Left colon (tissue), 2 donors: ENCODE measurements at places on chromosomes 1 and 21. TPM values are rescaled to one million over a fixed set of nuclear protein-coding genes. Genes with fewer than 3 reads are reported as not detected.

- peak; percentile 30 for DNase-seq
These were observed 4.5 kb downstream of the ZC3H12A start for GRCh38 chr1:37478890-37479254.

Gene F13B
- not detected for total RNA-seq

Gene OR2G6
- not detected for total RNA-seq

Gene DNALI1
- total RNA-seq: 3.7 TPM

Gene PRELP
- 19.7 TPM for total RNA-seq

- no peak for DNase-seq
These were observed 26.6 kb downstream of the UBE4B start for GRCh38 chr1:10059342-10059718.
